ENCODE measurements at places on chromosomes 2 and 18.

DNA sequence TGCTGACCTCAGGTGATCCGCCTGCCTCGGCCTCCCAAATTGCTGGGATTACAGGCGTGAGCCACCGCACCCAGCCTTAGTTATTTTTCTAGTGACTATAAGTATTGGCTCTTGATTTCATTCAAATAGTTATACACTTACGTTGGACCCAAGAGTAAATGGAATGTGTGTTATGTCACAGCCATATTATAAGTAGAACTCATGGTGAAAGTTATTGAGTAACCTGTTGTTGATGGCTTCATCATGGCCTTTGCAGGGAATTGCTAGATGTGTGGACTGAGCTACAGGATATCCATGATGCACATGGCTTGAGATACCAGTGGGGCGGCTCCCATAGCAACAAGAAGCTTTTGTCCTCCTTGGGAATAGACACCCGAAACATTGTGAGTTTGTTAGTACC lies 44.7 kb downstream of the AFTPH start:
- no peak for DNase-seq

DNA sequence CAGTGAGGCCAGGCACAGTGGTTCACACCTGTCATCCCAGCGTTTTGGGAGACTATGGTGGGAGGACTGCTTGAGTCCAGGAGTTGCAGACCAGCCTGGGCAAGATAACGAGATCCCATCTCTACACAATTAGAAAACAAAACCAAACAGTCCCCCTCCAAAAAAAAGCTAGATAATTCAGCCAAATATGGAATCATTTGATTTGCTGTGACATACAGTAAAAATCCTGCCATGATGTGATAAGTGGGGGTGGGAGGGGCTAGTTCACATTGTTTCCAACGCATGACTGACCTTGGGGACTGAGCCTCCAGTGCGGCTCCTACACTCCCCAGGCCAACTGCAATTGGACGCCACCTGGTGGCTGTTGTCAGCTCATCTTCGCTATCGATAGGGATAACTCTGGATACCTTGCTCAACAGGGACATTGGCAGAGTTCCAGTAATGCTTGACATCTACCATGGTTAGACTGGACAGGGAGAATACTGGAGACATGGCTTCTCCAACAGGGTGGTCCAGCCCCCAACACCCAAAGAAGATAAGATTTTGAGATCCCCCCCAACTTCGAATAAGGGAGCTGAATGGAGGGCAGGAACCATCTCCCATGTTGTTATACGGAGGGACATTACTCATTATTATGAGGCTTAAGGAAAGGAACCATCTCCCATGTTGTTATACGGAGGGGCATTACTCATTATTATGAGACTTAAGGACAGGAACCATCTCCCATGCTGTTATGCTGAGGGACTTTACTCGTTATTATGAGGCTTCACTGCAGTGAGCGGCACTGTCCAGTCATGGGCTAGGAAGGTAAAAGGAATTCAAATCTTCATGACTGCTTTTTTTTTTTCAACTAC lies 135.9 kb downstream of the TGIF1 start:
- peak; percentile 88 for DNase-seq

- DNase-seq = no peak
Measured at GRCh38 chr2:155022531-155022930, 324.0 kb downstream of the KCNJ3 start.

DNA sequence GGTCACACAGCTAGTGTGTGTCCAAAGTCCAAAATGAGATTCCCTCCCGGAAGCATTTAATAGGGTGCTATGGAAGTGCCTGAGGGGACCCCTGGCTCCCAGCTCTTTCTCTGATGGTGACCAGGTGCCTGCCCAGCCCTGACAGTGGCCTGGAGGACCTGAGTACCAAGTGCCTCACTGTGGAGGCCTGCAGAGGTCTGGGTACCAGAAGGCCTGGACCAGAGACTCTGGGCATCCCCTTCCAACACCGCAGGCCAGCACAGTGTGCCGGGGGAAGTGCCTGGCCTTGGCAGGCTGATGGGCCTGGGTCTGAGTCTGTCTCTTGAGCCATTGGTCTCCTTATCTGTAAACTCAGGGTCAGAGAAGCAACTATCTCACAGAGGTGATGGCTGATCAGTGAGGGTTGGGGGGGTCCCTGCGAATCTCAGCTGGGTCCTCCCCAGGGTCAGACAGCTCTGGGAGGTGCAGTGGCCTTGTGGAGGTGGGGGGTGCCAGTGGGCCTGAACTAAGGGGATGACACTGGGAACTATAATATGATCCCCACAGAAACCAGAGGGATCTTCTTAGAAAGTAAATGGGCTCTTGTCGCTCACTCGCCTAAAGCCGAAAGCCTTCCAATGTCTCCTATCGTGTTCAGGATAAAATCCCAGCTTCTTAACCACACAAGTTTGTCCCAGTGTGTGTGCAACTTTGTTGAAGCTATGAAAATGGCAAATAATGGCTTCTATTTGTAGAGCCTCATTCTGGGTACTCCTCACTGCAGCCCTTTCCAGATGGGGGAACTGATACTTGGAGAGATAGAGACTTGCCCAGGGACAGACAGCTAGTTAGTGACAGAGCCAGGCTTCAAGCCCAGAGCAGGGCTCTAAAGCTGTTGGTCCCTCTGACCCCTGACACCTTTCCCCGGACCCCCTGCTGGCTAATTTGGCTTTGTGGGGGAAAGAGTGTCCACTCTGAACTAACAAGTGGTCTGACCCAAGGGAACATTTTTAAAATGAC lies 225.1 kb downstream of the TFCP2L1 start:
- DNase-seq = no peak

DNA sequence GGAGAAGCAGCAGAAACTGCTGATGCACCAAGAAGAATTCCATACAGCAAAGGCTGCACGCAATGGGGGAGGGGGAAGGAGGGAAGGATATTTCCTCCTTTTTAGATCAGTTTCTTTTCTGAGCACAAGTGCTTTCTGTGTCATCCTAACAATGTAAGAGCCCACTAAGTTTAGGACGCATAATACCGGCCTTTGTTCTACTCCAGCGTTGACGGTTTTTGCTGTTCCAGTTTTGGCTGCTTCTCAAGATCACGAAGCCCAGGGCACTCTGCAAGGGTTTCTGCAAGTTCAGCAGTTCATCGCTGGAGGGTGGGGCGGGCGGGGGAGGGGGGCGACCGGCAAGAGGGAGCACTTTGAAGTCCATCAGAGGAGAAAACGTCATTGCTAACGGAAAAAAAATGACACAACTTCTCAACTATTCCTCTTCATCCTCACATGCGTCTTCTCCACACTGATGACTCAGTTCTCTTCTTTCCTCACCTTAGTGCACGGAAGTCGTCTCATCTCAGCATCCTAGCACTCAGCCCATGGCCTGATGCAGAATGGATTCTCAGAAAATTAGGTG lies 8.7 kb downstream of the FAM178B start:
- no peak for DNase-seq

DNA sequence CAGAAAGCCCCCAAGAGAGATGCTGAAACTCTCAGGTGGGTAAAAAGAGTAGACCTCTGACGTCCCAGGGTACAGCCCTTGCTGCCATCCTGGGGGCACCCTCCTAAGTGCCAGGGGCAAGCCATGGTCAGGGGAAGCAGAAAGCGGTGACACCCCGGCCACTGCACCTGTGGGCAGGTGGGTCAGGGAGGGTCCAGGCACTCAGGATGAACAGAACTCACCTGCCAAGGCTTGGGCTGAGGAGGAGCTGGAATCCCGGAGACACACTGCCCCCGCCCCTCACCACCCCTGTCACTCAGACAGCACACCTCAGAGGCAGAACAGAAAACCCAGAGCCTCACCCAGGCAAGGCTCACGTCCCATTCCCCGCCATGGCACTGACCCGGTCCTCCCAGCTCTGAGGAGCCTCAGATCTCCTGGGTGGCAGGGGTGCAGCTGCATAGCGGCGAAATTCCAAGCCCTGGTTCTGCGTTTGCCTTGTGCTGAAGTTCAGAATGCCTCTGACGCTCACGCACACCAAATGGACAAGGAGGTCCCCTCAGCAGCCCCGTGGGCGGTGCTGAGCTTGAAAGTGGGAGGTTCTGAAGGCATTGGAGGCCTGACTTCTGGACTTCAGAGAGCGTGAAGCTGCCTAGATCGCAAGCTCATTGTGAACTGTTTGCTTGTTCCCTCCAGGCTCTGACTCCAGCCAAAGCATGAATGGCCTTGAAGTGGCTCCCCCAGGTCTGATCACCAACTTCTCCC lies 4.3 kb downstream of the GPR17 start:
- no peak for DNase-seq

DNA sequence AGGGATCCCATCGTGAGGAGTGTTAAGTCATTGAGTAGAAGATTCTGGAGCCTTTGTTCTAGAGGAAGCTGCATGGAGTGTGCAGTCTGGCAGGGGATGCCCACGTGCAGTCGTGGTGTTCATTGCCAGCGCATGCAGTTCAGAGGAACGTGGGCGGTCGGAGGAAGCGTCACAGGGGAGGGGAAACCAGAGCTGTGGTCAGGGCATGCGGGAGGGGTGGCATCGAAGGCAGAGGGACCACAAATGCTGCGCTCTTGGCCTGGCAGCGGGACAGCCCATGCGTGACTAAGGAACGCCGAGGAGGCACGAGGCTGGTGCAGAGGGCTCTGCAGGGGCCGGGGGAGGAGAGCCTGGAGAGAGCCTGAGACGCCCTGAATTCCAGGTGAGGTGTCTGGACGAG lies 141.1 kb downstream of the KLHL29 start:
- DNase-seq = no peak
